ENCODE measurements at places on chromosomes 13 and 19.

DNA sequence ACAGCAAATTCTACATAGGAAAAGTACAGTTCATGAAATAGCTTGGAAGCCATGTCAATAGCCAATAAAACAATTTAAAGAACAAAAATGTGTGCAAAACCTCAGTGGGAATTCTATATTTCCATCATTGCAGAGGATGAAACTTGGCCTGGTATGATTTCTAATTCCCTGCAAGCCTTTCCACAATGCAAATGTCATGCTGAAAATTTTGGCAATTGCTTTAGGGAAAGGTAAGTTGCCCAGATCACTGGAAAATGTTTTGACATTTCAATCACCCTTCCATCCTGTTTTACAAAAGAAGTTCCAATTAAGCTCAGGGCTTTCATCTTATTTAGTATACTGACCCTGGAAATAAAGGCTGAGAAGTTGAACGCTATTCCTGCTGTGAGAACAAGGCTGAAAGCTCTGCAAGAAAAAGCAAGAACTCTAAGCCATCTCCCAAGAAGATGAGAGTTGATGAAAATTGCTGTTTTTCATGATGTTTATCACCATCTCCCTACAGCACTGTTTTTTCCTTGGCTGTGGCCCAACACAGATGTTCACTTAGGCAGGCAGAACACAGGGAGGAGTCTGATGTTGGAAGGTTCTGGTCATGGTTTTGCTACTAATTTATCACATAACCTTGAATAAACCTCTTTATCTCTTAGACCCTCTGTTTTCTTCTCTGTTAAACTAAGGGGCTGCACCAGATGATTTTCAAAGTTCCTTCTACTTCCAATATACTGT, 263.7 kb downstream of the KCTD12 start:
- DNase-seq = no peak

- no peak for DNase-seq
These were observed 698.8 kb downstream of the UQCRFS1 start for GRCh38 chr19:28514166-28514565.

GRCh38 chr19:55080121-55080967, 4.7 kb downstream of the EPS8L1 start:
- DNase-seq = no peak

GRCh38 chr13:45297456-45298205, 43.4 kb downstream of the TPT1 start:
- DNase-seq = no peak

- no peak for DNase-seq
These were observed 151.6 kb downstream of the ZNF536 start for GRCh38 chr19:30523791-30524190.

DNA sequence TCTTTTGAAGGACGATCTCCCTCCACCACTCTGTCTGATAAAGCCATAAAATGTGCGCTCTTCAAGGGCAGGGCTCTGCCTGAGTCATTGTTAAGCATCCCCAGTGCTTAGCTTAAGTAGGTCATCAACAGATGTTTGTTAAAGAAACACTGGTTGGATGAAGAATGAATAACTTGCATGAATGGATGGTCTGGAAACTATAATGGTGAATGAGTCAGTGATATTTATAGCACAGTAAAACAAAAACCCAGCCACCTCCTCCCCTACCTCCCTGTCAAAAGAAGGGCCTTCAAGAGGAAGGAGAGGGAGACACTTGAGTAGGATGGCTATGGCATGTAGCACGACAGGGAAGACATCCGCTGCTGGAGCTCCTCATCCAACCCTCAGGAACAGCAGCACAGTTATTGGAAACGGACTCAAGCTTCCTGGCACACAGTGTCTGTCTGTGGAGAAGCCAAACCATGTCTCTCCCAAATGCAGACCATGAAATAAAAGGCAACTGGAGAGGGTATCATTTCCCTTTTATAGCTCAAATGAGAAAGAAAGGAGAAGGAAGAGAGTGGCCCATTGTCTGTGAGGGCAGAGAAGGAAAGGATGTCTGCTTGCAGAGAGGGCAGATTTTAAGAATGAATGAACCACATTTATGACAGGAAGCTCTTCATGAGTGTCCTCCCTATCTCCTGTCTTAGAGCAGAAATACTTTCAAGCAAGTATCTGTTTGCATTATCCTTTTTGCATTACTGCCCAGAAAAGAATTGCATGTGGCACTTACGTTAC, 183.5 kb upstream of the UBL3 start:
- no peak for DNase-seq

DNA sequence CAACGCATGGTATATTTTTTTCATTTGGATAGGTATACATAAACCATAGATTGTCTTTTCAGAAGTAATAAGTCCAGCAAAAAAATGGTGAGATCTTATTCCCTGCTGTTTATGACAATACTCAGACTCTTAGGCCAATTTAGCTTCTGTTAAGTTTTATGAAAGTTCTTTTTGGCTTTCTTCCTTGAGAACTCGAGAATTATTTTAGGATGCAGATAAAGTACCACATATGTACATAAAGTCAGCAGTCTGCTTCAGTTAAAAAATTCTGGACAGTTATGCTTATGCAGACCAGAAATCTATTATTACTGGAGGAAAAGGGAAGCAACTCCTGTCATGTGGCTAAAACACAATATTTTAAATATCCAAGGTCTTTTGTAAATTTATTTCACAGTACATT, 422.9 kb downstream of the GPC6 start:
- no peak for DNase-seq

- DNase-seq = no peak
These were observed 134.0 kb downstream of the COG6 start for GRCh38 chr13:39789451-39789850.

GRCh38 chr13:30659980-30660379, 42.3 kb downstream of the USPL1 start:
- no peak for DNase-seq

DNA sequence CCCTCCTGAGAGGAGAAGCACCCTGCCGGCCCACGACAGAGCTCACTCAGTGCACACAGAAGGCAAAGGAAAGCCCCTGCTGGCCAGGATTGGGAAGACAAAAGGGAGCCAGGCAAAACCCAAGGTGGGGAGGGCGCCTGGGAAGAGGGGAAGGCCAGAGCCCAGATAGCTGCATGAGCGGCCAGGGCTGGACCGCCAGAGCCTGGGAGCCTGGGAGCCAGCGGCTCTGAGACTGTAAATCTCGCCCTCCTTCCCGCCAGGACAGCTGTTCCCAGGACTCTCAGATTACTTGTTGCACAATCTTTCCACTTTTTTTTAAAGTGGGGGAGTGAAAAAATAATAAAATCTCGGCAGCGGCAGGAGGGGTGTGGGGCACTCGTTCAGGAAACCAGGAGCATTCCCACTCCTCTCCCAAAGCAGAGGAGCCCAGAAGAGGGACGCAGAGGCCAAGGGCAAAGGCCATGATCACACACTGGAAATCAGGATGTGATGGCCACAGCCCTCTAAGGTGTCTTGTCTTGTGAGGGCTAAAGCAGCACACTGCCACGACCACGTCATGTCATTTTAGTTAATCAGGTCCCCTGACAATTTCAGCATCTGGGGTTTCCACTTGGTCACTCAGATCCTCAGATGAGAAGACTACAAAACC, 19.6 kb upstream of the EPHX3 start:
- no peak for DNase-seq

DNA sequence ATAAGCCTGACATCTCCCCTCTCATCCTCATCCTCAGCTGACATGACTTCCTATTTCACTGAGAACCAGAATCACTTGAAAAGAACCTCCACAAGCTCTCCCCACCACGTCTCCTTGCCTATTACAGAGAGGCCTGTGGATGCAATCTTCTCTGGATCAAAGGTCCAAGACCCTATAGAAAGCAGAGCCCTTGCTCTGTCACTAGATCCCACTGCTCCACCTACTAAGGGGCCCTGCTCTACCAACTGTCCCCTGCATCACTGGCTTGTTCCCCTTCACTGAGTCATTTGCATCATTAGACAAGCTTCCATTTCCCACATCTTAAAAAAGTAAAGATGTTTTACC, 40.8 kb downstream of the RCBTB2 start:
- no peak for DNase-seq

DNA sequence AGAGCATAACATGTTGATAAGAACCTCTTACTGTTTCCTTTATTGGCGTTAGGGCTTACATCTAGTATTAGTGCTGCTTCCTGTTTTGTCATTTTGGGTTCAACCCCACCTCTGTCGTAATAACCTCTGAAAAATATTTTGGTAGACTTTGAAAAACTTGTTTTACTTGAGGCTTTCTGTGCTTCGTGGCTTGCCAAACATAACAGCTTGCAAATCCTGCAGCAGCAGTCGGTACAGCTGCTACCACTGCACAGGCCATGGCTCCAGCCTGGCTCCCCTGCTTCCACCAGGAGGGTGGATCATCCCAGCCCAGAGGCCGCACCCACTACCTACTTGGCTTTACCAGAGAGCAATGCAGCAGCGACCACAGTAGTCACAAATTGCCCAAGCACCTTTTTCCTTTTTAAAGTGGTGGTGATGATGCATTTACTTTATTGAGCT, 11.8 kb upstream of the CEACAM4 start:
- DNase-seq = no peak

GRCh38 chr13:51453959-51454703, 1.3 kb upstream of the INTS6 start:
- DNase-seq = no peak

DNA sequence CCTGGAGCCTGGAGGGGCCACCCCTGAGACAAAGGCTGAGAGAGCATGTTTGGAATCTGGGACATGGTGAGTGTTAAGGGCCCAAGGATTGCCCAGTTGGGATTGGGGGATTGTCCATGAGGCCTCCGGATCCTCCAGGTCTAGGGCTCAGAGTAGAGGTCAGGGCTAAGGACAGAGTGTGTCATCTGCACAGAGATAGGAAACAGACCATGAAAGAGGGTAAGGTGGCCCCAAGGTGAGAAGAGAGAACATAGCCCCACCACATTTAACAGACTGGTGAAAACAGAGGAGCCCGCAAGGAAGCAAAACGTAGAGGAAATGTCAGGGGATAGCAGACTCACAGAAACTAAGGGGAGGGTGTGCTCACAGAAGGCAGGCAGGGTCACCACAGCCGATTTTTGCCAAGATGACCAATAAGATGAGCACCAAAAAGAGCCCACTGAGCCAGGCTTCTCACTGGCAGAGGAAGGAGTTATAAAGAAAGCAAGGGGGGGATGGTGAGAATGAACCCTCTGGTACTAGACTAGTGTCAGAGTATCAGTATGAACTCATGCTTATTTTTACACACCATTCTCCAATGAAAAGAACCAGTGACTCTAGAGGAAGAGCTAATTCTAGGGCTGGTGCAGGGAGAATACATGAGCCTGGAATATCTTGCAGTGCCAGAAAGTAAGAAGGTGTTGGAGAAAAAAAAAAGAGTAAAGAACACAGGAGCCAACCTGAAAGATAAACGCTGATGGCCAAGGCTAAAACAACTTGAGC, 17.5 kb downstream of the DYRK1B start:
- no peak for DNase-seq

- no peak for DNase-seq
These were observed 15.6 kb upstream of the NANOS3 start for GRCh38 chr19:13861392-13861713.

DNA sequence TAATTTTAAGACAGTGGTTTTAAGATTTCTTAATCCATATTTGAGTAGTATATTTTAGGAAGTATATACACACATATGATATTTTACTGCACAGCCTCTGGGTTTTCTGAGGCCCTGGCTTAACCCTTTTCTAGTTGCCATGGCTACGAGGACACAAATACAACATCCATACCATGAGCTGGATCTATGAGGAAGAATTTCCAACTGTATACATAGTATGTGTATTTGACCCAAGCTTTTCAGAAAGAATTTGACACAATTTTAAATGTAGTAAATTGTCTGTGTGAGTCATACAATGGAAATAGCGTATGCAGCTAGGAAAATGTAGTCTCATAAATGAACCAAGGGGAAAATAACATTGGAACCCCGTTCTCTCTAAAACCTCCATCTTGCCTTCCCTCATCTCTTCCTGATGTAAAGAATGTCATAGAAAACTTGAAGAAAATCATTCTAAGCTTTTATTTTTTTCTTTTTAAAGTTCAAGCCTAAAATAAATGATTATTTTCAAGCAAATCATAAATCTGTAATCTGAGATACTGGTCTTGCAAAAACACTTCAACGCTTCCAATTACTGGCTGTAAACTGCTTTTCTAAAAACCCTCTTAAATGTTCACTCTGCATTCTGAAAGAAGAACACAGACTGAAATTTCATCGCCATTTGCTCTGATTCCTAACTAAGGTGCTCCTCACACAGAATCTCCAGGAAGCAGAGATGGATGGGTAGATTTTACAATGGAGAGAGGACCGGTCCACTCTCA, 172.4 kb downstream of the LACC1 start:
- DNase-seq = no peak

DNA sequence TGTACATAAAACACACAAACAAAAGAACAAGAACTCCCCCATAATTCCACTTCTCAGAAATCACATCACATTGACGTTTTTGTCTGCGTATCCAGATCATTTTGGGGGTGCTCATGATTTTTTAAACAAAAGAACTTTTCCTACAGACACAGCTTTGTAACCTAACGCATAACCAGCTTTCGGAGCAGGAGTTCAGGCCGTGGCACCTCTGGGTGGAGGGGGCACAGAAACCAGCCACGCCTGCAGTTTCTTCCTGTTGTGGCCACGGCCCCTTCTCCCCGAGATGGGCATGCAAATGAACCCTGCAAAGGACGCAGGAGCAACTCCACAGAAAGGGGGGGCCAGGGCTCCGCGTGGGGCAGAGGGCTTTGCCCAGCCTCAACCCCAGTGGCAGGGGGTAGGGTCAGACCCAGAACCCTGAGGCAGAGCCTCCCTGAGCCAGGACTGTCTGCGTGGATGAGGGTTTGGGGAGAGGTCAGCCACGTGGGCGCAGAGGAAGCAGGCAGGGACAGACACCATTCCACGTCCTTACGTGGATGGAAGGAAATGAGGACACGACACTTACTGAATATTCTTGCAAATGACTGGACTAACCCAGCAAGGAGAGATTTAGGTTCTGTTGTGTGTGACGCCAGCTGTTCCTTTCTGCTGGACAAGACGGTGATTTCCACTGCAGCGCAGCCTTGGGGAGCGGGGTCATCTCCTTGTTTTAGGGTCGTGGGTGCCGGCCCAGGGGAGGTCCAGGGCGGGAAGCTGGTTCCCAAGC, 64.4 kb downstream of the RASA3 start:
- DNase-seq = no peak

DNA sequence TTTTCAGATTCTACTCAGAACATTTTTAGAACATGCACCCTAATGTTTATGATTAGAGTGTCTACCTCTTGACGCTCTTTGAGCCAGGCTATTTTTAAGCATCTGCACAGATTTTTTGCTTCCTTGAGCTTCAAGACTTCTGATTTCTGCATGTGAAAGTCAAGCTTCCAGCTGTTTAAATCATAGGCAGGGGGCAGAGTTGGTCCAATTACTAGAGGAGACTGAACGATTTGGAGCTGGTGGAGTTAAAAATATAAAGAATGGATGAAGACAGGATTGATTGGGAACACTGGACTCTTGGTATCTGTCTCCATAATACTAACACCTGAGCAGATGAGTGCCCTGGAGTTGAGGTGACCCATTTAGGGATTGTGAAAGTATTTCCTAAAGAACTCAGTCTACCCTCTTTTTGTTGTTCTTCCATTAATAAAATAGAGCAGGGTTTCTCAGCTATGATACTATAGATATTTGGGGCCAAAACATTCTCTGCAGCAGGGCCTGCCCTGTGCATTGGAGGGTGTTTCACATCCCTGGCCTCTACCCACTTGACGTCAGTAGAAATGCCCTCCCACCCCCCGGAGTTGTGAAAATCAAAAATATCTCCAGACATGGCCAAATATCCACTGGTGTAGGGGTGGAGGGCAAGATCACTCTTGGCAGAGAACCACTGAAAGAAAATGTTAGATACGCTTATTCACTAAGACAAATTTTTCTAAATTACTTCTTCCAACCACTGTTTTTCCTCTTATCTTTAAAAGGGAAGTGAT, 160.1 kb downstream of the COG6 start:
- no peak for DNase-seq

All from esophagus squamous epithelium (tissue), 5 donors.